Prostate gland (tissue), 2 donors: ENCODE measurements at places on chromosomes 7 and 10. TPM values are rescaled to one million over a fixed set of nuclear protein-coding genes. Genes with fewer than 3 reads are reported as not detected.

GRCh38 chr10:7117177-7117799 lies 293.5 kb downstream of the SFMBT2 start:
- DNase-seq = no peak

DNA sequence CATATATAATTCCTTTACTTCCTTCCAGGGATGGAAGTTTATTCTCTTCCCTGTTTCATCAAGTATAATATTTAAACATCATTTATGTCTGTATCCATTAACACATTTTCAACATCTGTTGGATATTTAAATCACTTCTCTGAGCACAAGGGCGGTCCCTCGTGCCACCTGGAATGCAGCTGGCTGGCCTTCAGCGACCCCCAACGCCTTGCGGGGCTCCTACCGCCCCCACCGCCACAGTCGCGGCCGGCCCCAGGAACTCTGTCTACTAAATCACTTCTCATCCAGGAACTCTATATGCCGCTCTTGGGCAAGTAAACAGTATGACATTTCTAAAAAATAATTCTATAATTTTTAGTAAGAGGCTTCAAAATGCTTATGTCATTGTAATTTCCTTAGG lies 221.1 kb upstream of the PTN start:
- DNase-seq = no peak

DNA sequence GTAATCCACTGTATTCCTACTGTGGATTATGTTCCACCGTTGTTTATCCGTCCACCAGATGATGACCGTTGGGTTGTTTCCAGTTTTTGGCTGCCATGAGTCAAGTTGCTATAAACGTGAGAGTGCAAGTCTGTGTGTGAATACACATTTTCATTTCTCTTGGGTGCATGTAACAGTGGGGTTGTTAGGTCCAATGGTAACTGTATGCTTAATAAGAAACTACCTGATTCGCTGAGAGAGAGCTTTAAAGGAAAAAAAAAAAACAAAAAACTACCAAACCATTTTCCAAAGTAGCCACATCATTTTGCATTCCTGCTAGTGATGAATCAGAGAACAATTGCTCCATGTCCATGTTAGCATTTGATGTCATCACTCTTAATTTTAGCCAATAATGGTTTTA lies 15.9 kb downstream of the UBN2 start:
- DNase-seq = no peak

DNA sequence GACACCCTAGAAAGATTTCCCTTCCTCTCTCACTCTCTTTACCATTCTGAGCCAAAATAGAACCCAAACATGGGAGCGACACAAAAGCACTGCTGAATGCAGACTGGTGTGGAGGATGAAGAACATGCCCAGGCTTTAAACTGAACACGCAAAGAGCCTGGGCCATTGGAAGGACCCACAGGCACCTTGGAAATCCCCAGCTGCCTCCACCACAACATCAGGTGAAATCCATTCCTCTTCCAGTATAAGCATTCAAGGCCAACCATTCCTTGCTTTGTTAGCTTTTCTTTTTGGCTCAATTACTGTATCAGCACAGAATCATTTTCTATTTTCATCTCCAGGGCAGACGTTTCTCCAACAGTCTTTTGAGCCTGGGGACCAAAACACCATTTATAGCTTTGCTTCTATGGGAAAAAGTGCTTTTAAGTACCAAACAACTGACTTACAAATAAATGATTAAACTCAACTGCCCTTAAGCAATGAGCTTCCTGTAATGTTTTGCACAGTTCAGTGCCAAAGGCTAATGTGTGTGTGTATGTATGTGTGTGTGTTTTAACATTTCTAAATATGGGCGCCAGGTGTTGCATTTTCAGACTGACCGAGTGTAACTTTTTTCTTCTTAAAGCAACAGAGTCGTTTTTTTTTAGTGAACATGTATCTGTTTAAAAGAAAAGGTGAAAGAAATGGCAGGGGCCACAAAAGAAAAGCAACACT lies 16.2 kb upstream of the BLNK start:
- peak; percentile 50 for DNase-seq

- DNase-seq = no peak
Measured at GRCh38 chr7:138000081-138000701, 1.7 kb downstream of the CREB3L2 start.

KCND2 gene
- 3.0 TPM for total RNA-seq

EFCAB10 gene
- total RNA-seq = not detected

- no peak for DNase-seq
Measured at GRCh38 chr7:117112640-117113039, 159.3 kb downstream of the ST7 start.

HOXA1 gene
- not detected for total RNA-seq

GRCh38 chr10:101244321-101245050 lies 15.2 kb upstream of the LBX1 start:
- no peak for DNase-seq

CAMK2B gene
- 5.7 TPM for total RNA-seq

SLC16A12 gene
- 4.4 TPM for total RNA-seq

GRCh38 chr7:115054478-115055065 lies 132.7 kb downstream of the MDFIC start:
- DNase-seq = no peak

TDRD1 gene
- not detected for total RNA-seq

- DNase-seq = no peak
Measured at GRCh38 chr10:132614431-132615340, 77.1 kb downstream of the INPP5A start.

CD36 gene
- total RNA-seq = 5.7 TPM

DNA sequence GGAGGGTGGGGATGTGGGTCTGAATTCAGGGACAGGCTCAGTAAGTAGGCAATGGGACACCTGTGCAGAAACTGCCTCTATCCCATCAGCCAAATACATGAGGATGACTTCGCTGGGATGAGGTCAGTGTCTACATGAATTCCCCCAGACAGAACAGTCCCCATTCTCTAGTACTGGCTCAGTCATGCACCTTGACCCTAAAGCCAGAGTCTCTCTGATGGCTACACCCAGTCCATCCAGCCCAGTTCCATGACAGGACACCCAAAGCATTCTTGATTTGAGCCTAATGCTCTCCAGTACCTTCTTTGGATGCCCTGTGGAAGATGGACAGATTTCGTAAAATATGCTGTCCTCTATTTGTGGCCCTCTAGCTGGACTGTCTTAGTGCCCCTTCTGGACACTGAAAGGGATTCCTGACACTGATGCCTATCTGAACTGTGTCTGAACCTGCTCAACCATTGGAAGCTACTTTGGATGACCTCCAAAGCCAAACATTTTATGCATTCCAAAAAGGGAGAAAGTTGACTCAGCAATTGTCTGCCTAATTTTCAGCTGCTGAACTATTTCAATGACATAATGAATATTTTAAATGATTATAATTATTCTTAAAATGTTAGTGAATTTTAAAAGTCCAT lies 14.6 kb downstream of the SFRP4 start:
- DNase-seq = no peak

DNA sequence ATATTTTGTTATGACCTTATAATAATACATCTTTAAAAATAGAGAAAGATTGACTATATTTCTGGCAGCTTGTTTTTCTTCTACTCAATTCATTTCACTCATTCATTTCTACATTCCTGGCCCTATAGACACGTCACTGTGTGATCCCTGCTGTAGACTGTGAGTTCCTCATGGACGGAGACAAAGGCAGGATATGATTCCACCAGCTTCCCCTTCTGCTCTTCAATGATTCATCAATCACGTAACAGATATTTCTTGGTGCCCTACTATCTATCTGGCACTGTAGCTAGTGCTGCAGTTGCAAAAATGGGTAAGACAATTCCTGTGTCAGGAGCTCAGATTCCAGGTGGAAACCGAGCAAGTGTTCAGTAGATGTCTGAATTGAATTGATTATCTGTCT lies 415.0 kb downstream of the SFMBT2 start:
- DNase-seq = no peak

- DNase-seq = no peak
Measured at GRCh38 chr10:132429281-132430230, 32.6 kb downstream of the PWWP2B start.

SEMA3C gene
- total RNA-seq = 147 TPM

FGFR2 gene
- 78.5 TPM for total RNA-seq

KCNIP2 gene
- total RNA-seq = 3.0 TPM

GRCh38 chr7:70148997-70149396 lies 550.7 kb downstream of the AUTS2 start:
- no peak for DNase-seq

- DNase-seq = no peak
Measured at GRCh38 chr7:105309235-105310169, 79.2 kb downstream of the SRPK2 start.

GRCh38 chr10:102501201-102502028 lies 1.1 kb downstream of the ACTR1A start:
- no peak for DNase-seq

DNA sequence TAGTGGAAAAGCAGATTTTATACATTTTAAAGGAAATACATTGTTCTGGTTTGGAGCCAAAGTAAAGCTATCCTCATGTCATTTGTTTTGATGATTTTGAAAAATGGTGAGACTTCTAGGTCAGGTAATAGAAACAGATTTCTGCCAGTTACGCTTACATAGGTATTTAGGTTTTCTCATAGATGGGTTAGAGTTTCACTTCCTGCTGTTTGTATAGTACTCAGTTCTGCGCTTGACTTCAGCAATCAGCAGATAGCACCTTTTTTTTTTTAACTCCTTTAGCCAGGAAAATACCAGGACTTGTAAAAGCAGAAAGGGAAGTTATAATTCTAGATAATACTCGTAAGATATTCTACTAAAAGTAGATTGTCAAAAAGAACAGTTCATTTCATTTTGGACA lies 209.8 kb upstream of the POM121L12 start:
- no peak for DNase-seq

GRCh38 chr10:98076086-98076485 lies 45.7 kb upstream of the CRTAC1 start:
- no peak for DNase-seq

DNA sequence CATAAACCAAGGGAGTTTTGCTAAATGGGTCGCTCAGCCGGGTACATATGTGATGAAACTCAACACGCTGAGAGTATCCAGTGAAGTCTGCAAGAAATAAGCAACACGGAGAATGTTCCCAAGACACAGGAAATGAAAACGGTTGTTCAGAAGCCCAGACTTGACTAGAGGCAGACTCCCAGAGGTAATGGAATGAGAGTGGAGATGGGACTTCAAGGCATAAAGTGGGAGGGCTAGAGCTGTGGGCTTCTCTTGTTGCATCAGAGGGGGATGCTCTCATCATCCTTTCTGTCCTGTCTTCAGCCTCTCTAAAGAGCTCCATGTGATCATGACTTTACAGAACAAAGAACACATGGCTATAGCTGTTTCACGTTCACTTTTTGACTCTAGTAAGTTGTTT lies 88.3 kb downstream of the BAMBI start:
- DNase-seq = no peak

ASB15 gene
- 1.1 TPM for total RNA-seq
